ENCODE measurements at places on chromosomes 5 and 9.

DNA sequence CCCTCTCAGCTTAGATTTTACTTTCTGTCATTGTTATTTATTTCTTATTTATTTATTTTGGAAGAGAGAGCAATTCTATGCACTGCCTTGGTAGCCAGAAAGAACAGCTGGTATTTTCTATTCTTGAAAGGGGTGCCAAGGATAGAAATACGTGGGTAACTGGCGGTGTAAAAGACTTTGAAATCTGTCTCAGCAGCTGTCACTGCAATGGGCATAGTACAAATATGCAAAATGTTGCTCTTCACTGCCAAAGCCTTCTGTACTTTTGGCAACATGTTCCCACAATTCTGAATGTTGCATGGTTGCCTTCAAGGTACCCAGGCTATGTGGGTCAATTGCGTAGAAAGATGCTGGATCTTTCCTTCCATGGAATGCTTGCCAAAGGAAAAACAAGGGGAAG lies 230.2 kb upstream of the EDIL3 start:
- DNase-seq: no peak

GRCh38 chr9:104177003-104177611 lies 83.0 kb downstream of the SMC2 start:
- DNase-seq: peak; percentile 23

DNA sequence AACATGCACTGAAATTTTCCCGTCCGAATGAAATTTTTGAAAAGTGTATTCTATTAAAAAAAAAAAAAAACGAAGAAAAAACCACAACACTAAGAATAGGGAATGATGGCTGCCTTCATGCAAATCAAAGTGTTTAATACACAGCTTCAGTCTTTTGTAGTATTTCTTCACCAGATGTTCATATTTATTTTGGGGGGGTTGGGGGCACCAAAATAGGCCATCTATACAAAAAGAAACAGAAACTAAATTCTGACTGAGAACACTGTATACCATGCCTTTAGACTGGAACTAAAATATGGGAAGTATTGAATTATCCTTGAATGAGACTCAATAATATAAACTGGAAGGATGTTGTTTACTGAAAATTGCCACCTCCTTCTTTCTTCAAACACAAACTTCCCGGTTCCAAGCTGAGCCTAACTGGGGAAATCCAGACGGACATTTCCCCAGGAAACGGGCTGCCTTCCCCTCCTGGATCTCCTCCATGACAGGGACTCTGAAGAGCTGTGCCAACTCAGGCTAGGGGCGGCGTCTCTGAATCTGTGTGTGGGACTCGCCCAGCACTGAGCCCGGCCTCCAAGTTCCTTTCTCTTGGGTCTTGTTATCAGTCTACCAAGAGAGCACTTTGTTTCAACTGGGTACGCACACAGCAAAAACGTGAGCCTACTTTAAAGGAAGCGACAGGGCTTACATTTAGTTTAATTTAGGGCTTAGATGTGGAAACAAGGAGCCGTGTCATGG lies 511.3 kb upstream of the ADAMTS16 start:
- DNase-seq: no peak

- DNase-seq: no peak
Measured at GRCh38 chr5:95761771-95762651, 30.9 kb downstream of the RHOBTB3 start.
